KBM-7 (cell line): ENCODE measurements at places on chromosomes 6 and 20.

- DNase-seq: peak; percentile 47
Measured at GRCh38 chr6:144162977-144163376, 12.7 kb downstream of the STX11 start.

- DNase-seq: no peak
Measured at GRCh38 chr20:58024241-58024721, 204.2 kb downstream of the ANKRD60 start.

DNA sequence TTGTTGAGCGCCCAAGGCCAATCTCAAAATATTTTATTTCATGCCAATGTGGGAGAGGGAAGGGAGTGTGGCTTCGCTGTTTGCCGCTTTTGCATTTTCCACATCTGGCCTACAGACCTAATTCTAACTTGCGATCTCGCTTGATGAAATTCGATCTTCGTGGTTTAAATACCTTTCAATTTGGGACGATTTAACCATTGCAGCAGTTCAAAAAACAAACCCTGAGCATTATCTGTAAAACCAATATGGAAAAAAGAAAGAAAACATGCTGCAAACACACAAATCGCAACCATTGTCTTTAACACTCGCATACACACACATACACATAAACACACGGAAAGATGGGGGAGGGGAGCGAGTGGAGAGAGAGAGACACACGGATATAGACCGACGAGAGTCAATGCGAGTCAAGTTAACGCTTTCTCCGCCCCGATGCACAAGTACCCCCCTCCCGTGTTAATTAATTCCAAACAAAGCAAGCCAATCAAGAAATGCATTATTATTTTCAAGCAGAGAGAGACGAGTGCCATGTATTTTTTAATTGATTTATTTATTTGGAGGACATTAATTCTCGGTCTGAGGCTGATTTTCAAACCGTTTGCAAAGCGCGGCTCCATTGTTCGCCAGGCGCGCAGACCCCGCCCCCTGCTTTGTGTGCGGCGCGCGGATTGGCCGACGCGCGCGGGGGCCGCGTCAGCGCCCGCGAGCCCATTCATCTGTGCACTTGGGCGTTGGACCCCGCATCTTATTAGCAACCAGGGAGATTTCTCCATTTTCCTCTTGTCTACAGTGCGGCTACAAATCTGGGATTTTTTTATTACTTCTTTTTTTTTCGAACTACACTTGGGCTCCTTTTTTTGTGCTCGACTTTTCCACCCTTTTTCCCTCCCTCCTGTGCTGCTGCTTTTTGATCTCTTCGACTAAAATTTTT is at the start of gene MARCKS:
Gene MARCKS (plus strand): TSS at position 721 of the 931 bp plus-strand sequence. CDS start 401 bp downstream, outside the sequence.
- DNase-seq: peak; percentile 92

GRCh38 chr20:44706301-44707017 is 8.7 kb upstream of the CCN5 start:
- DNase-seq: no peak

- no peak for DNase-seq
Measured at GRCh38 chr6:143264986-143265764, 185.3 kb downstream of the ADAT2 start.

- no peak for DNase-seq
Measured at GRCh38 chr20:62428002-62428372, 648 bp upstream of the RBBP8NL start.

DNA sequence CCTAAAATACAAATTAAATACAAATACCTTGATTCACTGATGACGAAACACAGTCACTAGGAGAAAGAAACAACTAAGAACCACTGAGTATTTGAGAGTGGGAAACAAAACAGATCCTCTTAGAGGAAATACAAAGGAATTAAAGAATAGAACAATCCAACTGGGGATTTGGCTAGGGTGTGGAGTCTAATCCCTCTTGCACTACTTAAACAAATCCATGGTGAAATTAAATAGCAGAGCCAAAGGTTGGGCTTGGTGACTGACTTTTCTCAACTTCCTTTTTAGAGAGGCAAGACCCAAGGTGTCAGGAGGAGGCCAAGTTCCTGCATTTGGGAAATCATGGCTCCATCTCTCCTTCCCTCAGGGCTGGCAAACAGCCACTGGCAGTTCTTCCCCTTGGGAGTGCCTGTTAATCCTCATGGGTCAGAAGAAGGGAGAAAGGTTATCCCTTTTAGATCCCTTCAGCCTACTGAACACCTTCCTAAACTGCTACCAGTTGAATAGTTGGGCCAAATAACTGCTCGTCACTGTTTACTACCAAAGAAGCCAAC is 101.2 kb upstream of the TRAF3IP2 start:
- DNase-seq: peak; percentile 15

- no peak for DNase-seq
Measured at GRCh38 chr6:69044534-69044933, 409.5 kb downstream of the ADGRB3 start.

- no peak for DNase-seq
Measured at GRCh38 chr6:158548418-158549161, 11.3 kb upstream of the TMEM181 start.

- no peak for DNase-seq
Measured at GRCh38 chr20:11234181-11234580, 560.4 kb upstream of the JAG1 start.

DNA sequence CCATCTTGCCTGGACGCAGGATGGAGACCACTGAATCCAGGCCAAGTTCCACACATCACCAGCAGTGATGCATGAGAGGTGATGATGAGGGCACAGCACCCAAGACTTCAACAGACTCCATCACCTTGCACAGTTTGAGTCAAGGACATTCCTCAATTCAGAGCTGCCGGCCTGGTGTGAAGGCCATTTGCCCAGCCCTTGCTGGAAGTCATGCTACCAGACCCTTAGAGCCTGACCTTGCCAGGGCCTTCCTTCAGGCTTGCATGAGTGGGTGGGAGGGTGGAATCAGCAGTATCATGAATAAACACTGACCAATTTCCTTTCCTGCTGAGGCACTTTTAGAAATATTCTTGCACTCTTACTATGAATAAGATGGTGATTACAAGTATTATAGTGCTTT is 130.2 kb upstream of the SSTR4 start:
- DNase-seq: no peak

GRCh38 chr6:48917233-48917632 is 545.8 kb downstream of the MMUT start:
- DNase-seq: no peak

DNA sequence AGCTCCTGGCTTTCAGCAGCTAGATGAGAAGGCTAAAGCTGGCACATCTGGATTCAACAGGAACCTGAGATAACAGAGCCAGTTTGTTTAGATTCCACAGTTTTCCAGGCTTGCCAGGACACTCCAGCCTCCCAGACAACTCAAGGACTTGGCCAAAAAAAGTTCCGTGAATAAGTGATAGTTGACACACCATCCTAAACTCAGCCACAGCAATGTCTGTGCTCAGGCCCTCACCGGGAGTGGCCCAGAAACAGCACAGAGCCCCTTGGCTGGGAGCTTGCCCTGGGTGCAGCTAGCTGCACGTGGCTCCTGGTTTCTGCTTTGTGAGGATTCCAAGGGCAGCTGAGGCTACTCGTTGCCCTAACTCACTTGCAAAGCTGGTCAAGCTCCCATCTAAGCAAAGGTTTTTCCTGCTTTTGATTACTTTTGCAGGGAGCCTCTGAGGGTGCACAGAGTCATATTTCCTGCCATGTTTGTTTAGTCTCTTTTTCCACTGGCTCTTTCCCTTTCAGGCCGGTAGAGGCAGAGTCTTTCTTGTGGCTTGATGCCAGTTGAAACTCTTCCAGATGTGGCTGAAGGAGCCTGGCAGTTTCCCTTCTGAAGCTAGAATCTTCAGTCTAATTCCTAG is 118.3 kb upstream of the ECI2 start:
- no peak for DNase-seq

DNA sequence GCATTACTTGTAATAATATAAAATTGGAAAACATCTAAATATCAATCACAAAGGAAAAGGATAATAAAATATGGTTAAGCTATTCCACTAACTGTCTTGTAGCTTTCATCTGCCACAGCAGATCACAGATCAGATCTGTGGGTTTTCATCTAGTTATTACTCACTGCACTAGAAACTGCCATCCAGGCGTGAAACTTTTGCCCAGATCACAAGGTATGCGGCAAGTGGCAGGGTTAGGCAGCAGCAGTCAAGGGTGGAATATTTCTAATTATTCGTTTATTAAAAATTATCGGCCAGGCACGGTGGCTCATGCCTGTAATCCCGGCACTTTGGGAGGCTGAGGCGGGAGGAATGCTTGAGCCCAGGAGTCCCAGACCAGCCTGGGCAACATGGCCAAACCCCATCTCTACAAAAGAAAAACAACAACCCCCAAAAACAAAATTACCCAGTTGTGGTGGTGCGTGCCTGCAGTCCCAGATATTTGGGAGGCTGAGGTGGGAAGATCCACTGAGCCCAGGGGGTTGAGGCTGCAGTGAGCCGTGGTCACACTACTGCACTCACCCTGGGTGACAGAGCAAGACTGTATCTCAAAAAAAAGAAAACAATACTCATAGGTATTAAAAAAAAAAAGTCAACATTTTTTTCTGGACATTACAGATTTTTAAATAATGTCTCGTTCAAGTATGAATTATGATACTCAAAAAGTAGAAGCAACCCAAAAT is 32.1 kb downstream of the BEND3 start:
- DNase-seq: no peak

DNA sequence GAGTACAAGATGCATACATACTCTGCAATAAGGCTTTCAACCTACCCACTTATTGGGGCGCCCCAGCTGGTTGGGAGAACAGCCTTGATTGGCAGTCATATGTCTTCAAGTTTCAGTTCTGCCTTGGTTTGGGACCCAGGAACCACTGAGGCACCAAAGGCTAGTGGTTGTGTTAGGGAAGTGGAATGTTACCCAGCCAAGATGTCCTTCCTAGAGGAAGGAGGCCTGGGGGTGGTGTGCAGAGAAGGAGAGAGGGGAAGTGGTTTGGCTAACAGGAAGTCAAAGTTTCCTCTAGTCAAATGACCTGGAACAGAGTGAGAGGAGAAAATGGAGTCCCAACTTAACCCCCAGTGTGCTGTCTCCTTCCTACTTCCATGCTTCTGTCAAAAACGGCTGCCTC is 59.4 kb downstream of the CD164 start:
- peak; percentile 92 for DNase-seq

DNA sequence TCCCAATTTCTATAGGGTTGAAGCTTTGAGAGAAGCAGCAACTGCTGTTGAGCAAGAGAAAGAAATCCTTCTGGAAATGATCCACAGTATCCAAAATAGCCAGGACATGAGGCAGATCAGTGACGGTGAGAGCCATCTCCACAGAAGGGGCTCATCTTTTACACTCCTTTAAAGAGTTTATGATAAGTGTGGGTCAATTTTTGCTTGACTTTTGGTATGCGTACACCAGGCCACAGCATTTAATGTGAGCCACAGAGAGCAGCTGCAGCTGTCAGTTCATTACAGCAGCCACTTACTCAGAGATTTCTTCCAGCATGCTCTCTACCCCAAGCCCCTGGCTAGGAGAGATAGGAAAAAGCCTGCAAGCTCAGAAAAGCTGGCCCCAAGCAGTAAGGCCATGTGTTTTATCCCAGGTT is 9.9 kb downstream of the BAG2 start:
- DNase-seq: no peak

DNA sequence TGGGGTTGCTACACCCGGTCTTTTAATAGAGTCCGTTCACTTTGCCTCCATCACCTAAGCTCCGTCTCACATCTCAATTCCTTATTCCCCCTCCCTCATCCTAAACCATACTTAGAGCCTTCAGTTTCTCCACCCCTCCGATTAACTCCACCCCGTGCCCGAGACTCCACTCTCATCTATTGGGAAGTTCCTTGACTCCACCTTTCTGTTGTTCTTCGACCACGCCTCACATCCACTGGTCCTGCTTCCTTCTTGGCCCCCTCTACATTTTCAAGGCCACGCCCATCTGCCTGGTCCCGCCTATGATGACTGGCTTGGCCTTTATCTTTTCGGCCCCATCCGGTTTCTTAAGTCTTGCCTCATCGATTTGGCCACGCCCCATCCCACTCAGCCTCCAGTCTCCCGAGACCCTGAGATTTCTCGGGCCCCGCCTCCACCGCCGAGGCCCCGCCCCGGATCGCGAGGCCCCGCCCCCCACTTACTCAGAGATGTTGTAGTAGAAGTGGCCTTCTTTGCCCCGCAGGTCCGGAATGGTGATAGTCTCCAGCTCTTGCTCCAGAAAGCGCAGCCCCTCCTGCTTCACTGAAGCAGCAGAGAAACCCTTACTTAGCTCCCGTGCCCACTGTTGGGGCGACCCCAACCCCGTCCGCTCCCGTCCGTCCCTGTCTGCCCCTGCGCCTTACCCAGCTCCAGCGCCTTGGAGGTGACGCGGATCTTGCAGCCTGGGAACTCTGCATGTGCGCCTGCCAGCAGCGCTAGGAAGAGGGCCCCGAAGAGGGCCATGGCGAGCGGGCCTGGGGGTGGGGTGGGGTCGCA is 1.1 kb downstream of the PLTP start:
- DNase-seq: peak; percentile 100

DNA sequence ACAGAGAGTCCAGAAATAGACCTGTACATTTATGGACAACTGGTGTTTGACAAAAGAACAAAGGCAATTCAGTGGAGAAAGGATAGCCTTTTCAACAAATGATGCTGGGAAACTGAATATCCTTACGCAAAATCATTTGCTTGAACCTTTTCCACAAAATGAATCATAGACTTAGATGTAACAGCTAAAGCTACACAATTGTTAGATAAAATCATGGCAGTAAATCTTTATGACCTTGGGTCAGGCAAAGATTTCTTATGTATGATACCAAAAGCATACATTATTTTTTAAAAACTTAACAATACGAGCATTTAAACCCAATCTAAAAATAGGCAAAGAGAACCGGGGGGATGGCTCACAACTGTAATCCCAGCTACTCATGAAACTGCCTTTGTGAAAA is 73.5 kb upstream of the DST start:
- DNase-seq: no peak

- DNase-seq: no peak
Measured at GRCh38 chr6:154791556-154792317, 58.5 kb downstream of the SCAF8 start.

GRCh38 chr20:24437196-24438082 is 32.0 kb upstream of the SYNDIG1 start:
- DNase-seq: no peak

GRCh38 chr20:38363004-38363747 is 16.9 kb downstream of the LBP start:
- DNase-seq: no peak

DNA sequence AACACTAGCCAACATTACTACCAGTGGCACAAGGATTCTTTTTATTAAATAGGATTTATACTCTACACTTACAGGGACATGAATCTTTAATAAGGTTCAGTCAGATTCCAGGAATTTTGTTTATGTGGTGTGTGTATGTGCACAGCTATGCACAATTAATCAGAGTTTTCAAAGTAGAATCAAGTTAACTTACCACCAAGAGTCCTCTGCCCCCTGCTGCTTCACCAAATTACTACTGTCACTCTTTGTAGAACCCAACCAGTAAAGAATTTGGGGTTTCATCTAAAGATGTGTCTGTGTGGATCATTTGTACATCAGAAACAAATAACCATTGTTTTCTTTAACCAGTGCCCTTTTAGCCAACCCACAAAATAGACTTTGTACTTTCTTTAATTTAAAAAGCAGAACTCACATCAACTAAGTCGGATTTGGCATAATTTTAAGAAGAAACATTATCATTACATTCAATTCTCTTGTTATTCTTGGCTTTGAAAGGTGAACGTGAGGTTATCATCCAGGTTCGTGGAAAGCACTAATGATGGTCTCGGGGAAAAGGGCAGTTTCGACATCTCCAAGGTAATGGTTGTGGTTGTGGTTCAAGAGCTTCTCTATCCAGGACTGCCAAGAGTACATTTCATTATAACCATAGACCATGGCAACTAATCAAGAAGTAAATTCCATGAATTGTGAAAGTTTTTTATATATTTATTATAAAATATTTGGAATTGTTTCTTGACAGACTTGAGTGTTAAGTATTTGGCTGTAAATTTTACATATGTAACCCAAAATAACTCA is 514.3 kb upstream of the ID4 start:
- no peak for DNase-seq

- no peak for DNase-seq
Measured at GRCh38 chr6:14635934-14636591, 518.5 kb downstream of the CD83 start.
